NCI-H187 (cell line): ENCODE measurements at places on chromosomes 3 and 15.

GRCh38 chr3:50494126-50494525 lies 9.3 kb downstream of the CACNA2D2 start:
- no peak for DNase-seq

DNA sequence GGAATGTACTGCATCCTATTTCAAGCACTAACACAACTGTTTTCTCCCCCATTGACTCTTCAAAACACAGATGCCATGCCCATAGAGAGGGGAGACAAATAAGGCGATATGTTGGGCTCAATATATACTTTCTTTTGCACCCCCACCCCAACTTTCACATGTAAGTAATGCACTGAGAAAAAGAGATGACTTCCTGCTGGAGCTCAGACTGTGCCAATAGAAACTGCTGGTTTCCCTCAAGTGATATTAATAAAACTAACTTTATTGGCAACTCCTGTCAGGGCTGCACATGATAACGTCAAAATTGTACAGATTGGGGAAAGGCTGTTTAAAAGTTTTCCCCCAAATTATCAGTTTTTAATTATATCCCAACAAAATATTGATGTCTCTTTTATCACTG lies 163.0 kb downstream of the TNIK start:
- no peak for DNase-seq

DNA sequence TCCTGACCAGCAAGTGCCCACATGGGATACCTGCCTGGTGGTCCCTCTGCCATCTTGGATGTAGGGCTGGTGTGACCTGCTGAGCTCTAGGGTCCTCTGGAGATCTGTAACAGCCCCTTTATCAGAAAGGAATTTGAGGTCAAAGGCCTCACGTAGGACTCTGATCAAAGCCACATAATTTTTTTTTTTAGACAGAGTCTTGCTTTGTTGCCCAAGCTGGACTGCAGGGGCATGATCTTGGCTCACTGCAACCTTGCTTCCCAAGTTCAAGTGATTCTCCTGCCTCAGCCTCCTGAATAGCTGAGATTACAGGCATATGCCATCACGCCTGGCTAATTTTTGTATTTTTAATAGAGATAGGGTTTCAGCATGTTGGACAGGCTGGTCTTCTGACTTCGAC lies 9.5 kb downstream of the ITGB5 start:
- DNase-seq = no peak

DNA sequence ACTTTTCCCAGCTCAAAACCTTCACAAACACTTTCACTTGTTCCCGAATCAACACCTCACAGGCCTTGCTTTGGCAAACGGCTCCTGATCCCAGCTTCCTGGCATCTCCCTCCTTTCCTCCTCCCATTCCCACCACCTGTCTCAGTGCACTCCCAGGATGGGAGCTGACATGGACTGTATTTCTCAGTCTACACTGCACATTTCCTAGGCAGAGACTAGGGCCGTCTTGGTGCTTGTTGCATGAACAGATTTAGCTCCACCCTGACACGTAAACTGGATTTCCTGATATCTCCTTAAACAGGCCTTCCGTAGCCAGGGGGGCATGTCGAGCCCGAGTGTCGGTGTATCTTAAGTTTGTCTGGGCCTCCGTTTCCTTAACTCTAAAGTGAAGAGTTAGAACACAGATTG lies 790 bp upstream of the WHAMM start:
- no peak for DNase-seq

GRCh38 chr3:16229681-16230080 lies 35.1 kb downstream of the DPH3 start:
- DNase-seq = no peak

DNA sequence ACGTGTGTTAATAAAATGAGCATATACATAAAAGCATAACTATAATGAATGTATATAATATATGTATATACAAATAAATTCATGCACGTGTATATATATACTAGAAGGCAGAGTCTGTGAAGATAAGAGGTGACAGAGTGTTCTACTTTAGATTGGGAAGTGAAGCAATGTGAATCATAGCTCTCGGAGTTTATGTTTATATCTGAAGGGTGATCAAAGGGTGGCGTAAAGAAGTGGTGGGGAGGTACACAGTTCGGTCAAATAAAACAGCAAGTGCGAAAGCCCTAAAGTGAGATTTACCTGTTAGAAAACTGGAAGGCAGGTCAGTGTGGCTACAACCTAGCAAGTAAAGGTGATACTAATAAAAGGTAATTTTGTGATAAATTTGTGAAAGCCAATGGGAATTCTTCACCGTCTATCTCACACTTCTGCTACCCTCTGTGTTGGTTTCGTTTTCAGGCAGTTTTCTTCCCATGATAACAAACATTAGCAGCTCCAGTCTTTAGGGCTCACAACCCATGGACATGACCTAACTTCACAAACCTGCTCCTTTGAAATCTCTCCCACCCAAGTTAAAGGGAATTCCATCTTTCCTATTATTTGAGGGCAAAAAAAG lies 46.7 kb upstream of the BCHE start:
- DNase-seq = no peak

- DNase-seq = no peak
Measured at GRCh38 chr15:100207053-100207452, 134.7 kb downstream of the ADAMTS17 start.

GRCh38 chr15:66716656-66717020 lies 14.6 kb downstream of the SMAD6 start:
- DNase-seq = no peak

DNA sequence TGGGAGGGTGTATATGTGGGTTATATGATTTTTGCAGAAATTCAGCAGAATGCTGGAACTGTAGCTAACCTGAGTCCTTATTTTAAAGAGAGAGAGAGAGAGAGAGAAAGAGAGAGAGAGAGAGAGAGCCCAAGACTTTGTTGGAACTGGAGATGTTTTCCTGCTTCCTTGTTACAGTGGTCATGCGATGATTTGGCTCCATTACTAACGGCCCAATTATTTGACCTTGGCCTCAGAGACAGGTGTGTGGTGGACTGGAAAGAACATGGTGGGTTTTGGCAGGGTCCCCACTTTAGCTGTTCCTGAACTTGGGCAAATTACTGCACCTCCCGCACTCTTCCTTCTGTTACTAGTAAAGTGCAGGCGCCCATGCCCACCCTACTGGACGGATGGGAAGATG lies 14.8 kb upstream of the ACSBG1 start:
- DNase-seq = no peak

- DNase-seq = no peak
Measured at GRCh38 chr15:28014623-28015200, 84.4 kb downstream of the OCA2 start.

DNA sequence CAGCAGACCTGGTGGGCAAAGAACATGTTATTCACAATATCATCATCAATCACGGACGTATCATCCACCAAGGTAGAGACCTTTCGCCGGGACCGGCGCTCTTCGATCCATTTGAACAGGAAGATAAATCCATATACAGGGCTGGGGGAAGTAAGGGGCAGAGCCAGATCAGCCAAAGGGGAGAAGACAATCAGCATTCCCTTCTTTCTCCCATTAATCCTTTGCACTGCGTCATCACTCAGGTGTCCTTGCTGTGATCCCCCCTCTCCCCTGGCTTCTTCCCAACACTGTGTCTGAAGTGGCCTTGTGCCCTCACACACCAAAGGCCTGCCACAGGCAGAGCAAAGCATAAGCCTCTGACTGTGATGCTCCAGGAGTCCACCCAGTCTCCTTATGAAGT lies 36.4 kb downstream of the SEMA3G start:
- DNase-seq = no peak

- DNase-seq = no peak
Measured at GRCh38 chr15:50235794-50236193, 29.7 kb downstream of the HDC start.

GRCh38 chr3:172287937-172288477 lies 160.2 kb downstream of the GHSR start:
- DNase-seq = no peak

- no peak for DNase-seq
Measured at GRCh38 chr15:62068810-62069167, 2.0 kb downstream of the C2CD4A start.
